ENCODE measurements at places on chromosomes 3 and 15.

- DNase-seq: no peak
Measured at GRCh38 chr3:129106320-129106719, 15.3 kb downstream of the RAB43 start.

- DNase-seq: no peak
Measured at GRCh38 chr15:50458348-50459112, 34.3 kb downstream of the USP8 start.

GRCh38 chr3:149604125-149604875 is 53.5 kb downstream of the WWTR1 start:
- no peak for DNase-seq

DNA sequence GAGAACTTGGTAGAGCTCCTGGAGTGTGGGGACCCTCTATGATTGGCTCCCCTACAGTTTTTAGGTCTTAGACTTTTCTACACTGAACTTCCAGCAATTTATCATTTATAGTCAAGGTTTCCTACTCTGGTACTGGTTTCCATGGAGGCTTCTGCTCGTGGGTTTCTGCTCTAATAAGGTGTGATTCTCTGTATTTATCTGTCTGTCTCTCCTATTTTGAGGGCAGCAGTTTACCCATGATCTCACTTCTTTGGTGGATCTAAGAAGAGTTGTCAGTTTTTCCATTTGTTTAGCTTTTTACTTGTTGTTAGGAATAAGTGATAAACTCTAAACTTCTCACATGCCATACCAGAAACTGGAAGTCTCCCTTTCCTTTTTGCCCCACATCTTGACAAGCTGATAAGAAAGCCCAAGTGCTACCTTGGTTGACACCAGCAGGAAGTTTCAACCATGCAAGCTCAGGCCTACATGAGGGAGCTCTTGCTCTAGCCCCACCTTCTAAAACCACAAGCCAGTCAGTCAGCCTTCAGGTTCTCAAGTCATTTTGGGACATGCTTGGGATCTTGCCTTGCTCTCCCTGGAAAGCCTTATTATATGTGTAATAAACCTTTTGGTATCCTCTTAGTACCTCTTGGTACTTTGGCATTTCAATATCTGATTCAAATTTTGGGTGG is 10.0 kb downstream of the TIMMDC1 start:
- DNase-seq: no peak

DNA sequence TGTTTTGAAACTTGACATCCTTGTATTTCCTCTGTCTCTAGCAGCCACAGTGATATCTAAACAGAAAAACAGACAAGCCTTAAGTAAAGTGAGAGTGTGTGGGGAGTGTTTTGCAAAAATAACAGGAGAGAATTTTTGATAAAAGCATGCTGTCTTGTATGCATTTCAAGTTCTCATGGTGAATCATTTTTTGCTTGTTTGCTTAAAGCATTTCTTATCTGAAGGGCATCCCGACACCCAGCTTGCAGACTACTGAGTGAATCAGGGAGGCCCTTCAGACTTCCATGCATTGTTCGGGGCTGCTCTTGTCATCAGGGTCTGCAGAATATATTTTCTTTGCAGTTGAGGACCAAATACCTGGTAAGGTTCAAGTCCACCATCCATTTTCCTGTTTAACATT is 8.5 kb downstream of the CGNL1 start:
- no peak for DNase-seq

- no peak for DNase-seq
Measured at GRCh38 chr15:48636511-48636910, 9.0 kb downstream of the FBN1 start.

DNA sequence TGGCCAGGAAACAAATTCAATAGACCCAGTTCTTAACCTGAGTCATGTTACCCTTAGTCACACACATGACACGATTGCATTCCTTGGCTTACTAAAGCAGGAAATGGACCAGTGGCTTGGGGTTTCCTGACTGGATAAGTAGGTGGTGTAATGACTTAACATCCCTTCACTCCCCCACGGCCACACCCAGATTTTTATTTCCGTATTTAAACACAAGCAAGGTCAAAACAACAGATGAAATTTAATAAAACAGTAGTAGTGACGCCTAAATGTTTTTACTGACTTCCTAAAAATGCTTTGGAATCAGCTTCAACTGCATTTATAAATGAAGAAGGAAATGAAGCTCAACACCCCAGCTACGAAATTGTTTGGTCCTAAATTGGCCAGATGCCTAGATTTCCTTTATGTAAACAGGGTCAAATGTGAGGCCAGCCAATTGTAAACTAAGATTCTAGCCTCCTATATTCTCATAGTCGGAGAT is 324.3 kb downstream of the CHST2 start:
- no peak for DNase-seq

DNA sequence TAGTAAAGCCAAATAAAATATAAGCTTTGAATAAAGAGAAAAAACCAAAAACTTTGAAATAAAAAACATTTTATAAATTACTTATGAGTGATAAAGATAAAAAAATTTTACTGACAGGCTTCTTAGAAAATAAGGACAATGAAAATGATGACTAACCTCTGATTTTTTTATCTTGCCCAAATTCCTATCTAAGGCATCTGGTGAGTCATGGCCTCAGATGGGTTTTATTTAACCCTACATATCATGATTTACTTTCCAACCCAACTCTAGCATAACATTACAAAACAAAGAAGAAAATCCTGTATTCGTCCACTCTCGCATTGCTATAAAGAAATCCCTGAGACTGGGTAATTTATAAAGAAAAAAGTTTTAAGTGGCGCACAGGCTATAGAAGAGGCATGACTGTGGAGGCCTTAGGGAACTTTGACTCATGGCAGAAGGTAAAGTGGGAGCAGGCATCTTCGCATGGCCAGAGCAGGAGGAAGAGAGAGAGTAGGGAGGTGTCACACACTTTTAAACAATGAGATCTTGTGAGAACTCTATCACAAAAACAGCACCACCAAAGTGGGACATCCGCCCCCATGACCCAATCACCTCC is 152.1 kb downstream of the NEK10 start:
- no peak for DNase-seq

DNA sequence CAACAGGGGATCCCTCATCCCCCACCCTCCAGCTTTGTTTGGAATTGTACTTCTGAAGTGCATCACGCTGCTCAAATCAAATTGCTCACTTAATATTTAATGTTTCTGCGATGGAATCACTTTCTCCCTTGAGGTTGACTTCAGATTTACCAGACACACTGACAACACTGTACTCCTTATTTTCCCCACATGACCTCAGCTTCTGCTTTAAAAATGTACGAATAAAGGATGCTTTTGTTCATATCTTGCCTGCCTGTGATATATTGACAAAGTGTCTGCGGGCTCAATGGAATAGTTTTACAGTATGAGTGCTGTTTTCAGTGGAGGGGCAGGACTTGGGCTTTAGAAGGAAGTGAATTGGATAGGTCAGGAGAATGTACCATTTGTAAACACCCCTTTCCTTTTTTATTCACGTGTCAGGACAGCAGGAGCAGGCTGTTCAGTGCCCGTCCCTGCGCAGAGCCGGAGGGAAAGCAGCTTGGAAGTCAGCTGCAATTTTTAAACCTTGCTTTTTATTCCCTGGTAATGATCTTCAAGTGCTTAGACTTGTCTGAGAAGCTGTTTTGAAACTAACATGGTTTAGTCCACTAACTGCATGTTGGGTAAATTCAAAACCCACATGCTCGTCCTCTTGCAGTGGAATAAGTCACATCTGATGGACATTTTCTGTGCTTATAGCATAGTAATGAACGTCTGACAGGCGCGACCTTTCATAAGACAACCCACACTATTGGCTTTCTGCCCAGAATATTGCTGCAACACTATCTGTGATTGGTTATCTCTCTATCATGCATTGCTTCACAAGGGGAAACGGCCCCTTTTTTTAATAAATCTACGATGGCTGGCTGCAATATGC is 29.9 kb downstream of the MBNL1 start:
- peak; percentile 13 for DNase-seq

GRCh38 chr15:58352026-58352929 is 79.5 kb upstream of the LIPC start:
- DNase-seq: no peak

DNA sequence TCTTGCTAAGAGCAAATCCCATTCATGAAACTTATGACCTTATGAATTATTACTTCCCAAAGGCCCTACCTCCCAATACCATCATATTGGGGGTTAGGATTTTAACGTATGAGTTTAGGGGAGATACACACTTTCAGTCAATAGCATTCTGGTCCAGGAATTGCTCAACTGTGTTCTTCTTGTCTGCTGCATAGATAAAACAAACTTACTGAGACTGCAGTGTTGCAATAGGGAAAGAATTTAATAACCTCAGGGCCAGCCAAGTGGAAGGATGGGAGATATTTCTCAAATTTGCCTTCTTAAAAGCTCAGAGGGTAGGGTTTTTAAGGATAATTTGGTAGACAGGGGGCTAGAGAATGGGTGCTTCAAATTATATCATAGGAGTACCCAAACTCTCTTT is 625.8 kb downstream of the OTOL1 start:
- no peak for DNase-seq

DNA sequence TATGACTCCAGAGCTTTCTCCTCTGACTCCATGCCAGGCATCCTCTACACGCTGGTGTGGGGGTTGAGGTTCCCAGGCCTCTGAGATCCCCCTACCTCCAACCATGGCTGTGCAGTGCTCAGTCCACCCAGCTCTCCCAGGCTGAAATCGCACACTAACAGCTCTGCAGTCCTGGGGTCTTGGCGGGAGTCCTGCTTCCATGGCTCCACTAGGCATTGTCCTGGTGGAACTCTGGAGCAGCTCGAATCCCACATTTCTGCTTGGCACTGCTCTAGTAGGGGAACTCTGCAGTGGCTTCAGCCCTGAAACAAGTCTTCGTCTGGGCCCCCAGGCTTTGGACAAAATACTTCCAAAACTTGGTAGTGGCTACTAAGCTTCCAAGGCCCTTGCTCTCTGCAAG is 50.7 kb downstream of the ROPN1B start:
- no peak for DNase-seq

DNA sequence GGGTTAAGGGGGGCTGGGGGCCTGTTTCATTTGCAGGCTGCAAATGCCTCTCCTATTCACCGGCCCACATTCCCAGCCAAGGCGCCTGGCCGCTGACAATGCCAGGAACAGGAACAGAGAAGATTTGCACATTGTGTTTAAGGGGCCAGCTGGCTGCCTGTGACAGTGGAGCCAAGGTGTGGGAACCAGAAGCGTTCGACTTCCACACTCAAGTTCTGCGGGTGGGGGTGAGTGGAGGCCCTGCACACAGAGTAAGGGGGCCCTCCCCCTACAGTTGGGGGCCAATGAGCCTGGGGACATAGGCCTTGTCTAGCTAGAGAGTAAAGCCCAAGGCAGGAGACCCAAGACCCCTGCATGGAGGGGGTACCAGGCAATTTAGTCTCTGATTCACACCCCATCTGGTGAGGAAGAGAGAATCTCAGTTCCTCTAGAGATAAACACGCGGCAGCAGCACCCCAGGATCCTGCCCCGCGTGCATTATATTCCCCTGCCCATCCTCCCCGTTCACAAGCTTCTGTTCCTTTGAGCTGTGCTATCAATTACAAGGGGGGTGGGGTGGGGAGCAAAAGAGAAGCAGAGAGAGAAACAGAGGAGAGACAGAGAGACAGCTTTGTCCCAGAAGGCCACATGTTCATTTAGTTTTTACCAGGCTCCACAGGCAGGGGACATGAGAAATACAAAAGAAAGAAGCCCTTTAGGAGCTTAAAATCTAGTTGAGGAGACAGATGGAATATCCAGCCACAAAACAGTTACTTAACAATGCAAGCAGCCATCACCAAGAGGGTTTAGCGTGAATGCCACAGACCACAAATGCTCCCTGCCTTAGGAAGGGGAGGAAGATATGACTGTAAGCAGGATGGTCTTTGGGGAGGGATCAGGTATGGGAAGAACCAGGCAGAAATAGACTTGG is 9.2 kb downstream of the IGDCC3 start:
- no peak for DNase-seq

- DNase-seq: no peak
Measured at GRCh38 chr15:49296258-49296657, 126.2 kb downstream of the GALK2 start.

GRCh38 chr3:15585111-15585845 is 16.1 kb downstream of the HACL1 start:
- DNase-seq: no peak

Measured in activated CD8-positive, alpha-beta memory T cell treated with anti-CD3 and anti-CD28 coated beads for 1 hour (primary cell).